ENCODE measurements at places on chromosomes 3 and 15.
A peak's percentile ranks its signal among the peaks of the same experiment; 100 is the strongest.

GRCh38 chr15:40274350-40275274 is 8.3 kb downstream of the ANKRD63 start:
- DNase-seq = peak; percentile 40

GRCh38 chr3:133938770-133939462 is 43.2 kb upstream of the RAB6B start:
- no peak for DNase-seq

DNA sequence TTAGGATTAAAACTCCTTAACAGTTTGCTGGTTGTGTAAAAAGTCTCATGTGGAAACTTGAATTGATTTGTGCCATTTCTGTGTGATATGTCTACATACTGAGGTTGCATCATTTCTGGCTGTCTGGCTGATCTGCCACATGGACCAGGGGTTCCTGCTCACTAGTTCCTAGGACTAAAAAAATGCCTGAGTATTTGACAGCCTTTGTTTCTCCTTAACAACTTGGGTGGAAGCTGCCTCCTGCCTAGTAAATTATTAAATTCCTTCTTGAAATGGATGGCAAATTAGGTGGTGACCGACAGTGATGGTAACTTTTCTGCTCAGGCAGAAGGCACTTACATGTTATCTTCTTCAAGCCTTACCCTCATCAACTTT is 226.9 kb upstream of the MRPL3 start:
- no peak for DNase-seq

GRCh38 chr15:96544162-96544756 is 213.8 kb downstream of the NR2F2 start:
- DNase-seq = no peak

DNA sequence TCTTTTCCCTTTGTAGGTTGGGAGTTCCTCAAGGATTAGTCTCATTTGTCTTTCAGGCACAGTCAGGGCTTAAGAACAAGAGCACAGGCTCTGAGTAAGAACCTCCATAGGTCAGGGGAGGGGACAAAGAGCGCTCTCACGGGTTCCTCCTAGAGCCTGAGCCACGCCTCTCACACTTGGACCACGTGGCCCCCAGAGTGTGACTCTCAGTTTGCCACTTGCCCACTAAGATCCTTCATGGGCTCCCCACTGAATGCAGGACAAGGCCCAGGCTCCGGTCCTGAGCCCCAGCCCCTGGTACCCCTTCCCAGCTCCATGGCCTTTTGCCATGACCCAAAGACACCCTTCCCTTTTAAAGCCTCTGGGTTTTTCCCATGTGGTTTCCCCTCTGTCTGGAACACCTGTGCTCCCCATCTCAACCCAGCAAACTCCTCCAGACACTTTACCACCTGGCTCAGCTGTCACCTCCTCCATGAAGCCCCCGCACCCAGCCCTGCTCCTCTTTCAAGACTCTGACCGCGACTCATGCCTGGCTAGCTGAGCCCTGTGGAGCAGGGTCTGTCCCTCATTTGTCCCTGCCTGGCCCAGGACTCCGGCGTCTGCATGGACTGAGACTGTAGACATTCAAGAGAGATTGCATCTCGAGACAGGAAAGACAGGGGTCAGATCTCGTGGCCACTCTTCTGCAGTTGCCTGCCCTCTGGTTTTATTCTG is 32.7 kb downstream of the IQSEC1 start:
- DNase-seq = no peak

GRCh38 chr15:67992411-67992810 is 61.7 kb upstream of the PIAS1 start:
- no peak for DNase-seq

DNA sequence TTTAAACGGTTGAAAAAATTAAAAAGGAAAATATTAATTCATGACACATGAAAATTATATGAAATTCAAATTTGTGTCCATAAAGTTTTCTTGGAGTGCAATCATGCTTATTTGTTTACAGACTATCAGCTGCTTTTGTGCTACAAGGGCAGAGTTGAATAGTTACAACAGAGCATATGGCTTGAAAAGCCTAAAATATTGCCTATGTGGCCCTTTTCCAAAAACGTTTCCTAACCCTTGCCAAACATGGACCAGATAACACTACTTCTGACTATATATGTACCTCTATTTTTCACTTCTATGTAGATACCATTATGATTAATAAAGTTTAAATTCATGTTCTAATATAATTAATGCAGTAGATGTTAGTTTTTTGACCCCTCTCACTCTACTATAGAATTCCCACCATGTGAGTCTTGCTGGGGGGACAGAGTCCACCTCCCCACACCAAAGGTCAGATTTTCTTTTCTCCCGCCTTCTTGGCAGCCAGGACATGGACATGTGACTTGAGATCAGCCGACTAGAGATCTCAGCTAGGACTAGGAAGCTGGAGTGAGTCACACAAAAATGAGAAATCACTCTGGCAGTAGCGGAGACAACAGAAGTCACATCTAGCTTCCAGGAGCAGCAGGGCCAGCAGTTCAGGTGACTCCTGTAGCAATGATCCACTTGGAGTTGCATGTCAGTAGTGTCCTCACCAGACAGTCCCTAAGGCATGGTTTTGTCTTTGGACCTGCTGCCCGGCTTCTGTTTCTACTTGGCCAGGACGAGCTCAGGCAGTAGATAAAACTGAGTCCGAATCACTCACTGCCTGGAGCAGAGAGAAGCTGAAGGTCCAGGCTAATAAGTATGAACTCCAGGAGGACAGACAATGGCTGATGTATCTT is 22.4 kb downstream of the CIAO2A start:
- DNase-seq = peak; percentile 63

- no peak for DNase-seq
Observed at GRCh38 chr3:49911611-49912010, 7.9 kb upstream of the MST1R start.

GRCh38 chr3:147404800-147405230 is 1.5 kb downstream of the ZIC4 start:
- no peak for DNase-seq

- DNase-seq = no peak
Observed at GRCh38 chr3:61573441-61573840, 12.1 kb downstream of the PTPRG start.

DNA sequence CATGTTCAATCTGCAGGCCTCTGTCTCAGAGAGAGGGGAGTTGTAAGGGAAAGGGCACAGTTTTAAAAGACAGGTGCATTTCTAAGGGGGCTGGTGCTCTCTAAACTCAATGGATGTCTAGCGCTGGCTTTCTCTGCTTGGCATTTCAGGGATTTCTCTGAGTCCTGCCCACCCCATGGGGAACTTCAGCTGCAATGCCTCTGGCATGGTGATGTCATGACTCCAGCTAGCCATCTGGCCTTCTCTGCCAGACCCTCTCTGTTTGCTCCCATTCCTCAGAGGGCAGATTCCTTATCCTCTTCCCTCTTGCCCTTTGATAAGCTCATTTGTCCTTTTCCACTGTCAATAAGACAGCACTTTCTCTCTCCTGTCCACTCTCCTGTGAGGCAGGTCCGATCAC is 40.8 kb downstream of the RPLP1 start:
- no peak for DNase-seq

DNA sequence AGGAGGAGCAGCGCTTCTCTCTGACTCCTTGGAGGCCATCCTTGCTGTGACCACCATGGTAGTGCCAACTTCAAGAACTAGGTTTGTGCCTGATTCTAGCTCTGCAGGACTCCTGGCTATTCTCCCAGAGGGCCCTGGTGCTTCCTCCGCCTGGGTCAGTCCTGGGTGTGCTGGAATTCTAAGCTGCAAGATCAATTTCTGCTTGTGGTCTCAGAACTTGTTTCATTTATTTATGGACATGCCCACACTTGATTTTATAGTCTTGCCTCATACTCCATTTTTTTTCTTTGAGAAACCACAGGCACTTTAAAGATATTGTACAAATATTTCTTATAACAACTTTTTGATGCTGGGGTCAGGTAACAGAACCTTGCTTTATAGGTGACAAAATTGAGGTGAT is 87.6 kb downstream of the PDCD6IP start:
- peak; percentile 38 for DNase-seq

- no peak for DNase-seq
Observed at GRCh38 chr15:66673410-66674322, 28.4 kb upstream of the SMAD6 start.

GRCh38 chr15:82239685-82240391 is 22.7 kb downstream of the EFL1 start:
- DNase-seq = no peak

GRCh38 chr3:482479-482878 is 285.9 kb downstream of the CHL1 start:
- no peak for DNase-seq

- no peak for DNase-seq
Observed at GRCh38 chr3:56957522-56957921, 102.9 kb upstream of the SPATA12 start.

DNA sequence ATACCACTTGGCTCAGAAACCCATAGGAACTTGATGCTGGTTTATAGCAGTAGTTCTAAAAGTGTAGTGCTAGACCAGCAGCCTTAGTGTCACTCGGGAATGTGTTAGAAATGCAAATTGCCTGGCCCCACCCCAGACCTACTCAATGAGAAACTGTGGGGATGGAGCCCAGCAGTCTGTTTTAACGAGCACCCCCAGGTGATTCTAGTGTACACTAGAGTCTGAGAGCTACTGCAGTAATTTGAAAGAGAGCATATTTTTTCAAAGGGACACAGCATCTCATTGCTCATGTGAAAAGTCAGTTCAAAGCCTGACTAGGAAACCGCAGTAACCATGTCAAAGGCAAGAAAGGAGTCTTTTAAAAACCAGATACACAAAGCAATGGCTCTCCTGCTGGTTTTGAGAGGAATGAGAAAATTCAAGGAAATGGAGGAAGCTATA is 313.4 kb downstream of the SQOR start:
- DNase-seq = no peak

- no peak for DNase-seq
Observed at GRCh38 chr15:66840615-66841390, 138.8 kb downstream of the SMAD6 start.

GRCh38 chr3:15360788-15361493 is 28.6 kb upstream of the SH3BP5 start:
- peak; percentile 40 for DNase-seq

- no peak for DNase-seq
Observed at GRCh38 chr3:135641761-135642160, 323.8 kb upstream of the PPP2R3A start.

- DNase-seq = no peak
Observed at GRCh38 chr15:65033659-65034269, 4.3 kb upstream of the MTFMT start.

GRCh38 chr15:40850576-40851112 is 6.8 kb downstream of the SPINT1 start:
- DNase-seq = no peak

- DNase-seq = no peak
Observed at GRCh38 chr3:154177406-154177805, 56.2 kb downstream of the ARHGEF26 start.

GRCh38 chr15:53586799-53587198 is 172.7 kb downstream of the WDR72 start:
- no peak for DNase-seq

DNA sequence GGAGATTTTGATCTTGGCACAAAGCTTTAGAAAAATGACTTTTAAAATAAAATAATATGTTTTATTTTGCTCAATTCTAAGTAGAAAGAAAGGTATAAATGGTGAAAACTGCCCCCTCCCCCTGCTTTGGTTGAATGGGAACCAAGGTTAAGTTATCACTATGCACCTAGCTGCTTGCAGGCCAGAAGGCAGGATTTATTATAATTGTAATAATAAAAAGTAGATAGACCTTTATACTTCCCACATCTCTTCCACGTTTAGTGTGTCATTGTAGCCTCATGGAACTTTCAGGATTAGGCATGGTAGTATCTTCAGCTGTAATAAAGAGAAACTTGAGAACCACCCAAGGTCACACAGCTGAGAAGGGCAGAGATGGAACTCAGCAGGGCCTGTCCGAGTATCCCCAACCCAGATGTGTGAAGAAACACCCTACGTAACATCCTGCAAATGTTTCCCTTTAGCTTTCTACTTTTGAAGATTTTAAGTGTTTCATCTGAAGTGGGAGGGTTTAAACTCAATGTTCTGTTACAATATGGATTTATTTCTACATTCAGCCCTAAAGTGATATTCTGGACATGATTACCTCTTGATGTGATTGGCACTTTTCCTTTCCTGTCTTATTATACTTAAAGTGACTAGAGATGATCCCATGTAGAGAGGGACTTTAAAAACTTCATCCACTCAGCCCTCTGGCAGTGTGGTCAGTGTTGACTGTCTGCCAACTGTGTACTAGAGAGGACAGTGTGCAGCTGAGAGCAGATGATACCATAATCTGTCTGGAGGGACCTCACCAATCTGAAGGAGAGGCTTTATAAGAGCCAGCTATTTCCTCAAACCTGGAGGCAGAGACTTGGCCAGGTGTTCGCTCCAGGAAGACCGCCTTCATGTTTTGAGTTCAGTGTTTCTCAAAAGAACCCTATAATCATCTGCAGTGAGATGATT is 282.5 kb upstream of the TRIM42 start:
- DNase-seq = no peak

DNA sequence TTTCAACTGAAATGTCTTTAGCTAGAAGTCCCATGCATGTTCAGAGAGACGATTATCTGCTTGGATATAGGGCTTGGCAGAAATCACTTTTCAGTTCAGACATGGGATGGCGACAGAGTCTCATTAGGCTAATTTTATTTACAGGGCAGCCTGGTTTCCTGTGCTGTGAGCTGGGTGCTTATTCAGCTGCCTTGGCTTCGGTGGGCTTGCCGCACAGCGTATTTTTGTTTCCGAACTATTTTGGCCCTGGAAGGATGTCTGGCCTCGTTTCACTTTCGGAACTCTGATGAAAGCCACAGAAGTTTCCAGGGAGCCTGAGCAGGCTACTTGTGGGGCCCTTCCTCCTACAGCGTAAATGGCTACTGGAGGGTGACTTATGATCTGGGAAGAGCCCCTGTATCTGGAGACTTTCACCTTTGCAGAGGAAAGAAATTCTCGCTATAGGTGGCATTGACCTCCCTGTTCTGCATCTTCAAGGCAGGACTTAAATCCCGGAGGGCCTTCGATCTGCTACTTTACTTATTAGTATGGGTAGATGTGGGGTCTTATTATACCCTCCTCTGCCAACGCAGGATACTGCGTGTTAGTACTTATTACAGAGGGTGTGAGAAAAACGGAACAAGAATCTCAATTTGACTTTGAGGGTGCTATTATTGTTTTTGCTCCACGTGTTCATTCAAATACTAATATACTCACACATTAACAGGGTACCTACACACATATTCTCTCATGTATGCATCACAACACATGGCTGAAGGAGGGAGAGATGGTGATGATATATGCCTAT is 364.0 kb upstream of the RBMS3 start:
- peak; percentile 20 for DNase-seq

DNA sequence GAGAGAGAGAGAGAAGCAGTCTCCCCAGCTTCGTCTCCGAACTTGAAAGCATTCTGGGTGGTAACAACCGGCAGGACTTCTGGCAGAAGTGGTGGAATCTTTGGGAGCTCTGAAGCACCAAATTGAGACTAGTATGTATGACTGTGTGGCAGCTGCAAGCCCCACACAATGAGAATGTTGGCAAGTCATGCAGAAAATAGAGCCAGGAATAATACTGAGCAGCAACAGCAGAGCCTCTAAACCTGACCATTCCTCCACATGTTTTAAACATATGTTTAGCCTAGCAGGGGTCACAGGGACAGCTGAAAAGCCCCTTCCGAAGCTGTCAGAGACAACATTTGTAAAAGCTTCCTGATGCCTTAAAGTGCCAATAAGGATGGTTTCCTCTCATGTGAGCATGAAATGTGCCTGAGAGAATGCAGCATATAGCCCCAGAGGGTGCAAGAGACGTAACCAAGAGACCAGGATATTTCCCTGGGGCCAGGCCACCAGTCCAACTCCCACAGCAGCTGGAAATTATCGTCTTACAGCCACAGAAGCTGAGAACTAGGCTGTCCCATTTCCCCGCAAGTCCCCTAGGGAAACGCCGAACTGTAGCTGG is 178.6 kb upstream of the CCDC54 start:
- no peak for DNase-seq

GRCh38 chr3:153052096-153052460 is 109.9 kb upstream of the RAP2B start:
- DNase-seq = peak; percentile 85
